DMS153 (cell line): ENCODE measurements at places on chromosomes 1 and 21.

DNA sequence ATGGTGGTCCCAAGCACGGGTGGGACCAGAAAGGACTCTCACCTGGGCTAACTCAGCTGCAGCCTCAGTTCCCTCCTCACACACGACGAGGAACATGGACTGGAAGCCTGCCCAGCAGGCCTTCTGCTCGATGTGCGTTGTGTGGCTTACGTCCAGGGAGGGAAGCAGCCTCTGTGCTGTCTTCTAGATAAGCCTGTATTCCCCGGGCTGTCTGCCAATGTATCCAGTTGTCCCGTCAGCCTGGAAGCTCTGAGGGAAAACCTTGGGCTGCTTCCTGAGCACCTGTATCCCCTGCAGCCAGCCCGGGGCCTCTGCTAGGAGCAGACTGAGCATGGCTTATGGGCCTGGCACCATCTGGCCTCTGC is 10.5 kb downstream of the PCSK9 start:
- DNase-seq: no peak

- no peak for DNase-seq
These were observed 30.6 kb downstream of the AKT3 start for GRCh38 chr1:243819438-243819839.

DNA sequence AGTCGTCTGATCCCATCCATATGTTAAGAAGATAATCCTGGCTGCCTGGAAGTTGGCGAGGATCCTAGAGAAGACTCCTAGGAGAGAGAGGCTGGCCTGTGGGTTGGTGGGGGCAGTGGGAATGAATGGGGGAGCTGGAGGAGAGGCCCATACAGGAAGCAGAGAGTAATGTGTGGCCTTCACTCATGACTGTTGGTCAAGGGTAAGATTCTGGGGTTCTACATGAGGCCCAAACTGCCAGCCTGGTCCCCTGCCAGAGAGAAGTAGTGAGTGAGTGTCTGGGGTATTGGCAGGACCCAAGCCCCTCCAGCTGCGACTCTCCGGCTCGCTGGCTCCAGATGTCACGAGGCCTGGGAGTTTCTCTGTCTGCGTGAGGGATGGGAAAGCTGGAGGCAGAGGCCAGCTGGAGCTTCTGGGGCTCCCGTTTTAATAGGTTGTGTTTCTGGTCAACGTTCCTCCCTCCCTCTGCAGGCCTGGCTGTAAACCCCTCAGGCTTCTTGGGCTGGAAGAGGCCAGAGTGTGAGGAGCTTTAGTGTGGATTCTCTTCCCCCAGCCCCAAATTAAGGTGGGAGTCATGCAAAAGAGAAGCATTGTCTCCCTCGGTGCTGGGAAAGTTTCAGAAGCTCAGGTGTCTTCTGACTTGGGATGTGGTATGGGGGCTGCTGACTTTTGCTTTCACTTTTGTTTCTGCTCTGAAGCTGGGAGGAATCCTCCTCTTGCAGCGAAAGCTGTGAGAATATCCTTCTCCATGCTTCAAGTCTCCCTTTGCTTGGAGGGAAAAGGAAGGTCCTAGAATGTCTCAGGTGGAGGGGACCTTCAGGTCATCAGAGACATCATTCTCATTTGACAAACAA is 2.6 kb downstream of the TMEM51 start:
- no peak for DNase-seq

DNA sequence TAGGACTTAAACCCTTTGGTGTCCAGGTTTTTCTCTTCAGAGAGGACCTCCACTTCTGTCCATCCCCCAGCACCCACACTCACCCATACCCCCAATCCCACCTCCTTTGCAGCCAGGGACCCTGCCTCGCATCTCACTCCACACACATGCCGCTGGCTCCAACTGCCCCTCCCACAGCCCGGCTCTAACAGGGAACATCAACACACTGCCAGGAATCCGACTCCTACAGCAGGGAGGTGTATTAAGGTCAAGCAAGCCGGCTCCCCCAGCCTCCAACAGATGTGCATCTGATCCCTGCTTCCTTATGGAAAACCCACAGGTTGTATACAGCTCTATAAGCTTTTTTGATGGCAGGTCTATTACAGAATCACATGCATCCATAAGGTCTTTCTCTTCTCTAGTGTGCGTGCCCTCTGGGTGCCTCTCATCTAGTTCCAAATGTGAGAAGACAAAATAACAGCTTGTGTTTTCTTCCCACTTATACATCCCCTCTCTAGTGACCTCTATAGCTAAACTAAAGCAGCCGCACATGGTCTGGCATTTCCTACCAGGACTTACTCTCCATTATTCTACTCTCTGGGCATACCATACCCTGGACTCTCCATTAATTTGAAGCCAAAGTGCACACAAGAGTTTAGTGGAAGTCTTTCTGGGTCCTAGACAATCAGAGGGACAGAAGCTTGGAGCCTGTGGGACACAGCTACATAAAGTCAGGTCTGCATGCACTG is 16.3 kb downstream of the PIK3C2B start:
- DNase-seq: no peak

DNA sequence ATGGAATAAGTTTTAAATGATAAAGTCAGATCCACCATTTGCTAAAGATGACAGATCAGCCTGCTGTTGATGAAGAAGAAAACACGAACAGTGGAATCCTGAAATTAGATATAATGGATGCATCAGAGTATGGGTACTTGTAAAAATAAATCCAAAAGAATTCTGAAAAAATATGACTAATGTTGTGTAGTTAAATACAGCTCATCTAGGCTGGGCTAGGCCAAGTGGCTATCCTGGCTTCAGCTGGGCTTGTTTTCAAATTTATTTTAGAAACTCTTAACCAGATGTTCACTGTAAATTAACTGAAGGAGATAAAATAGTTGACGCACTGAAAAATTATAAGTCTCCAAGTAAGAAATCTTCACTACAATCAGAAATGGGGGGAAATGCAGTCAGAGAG is 7.4 kb upstream of the RGS2 start:
- no peak for DNase-seq
